T-helper 22 cell (primary cell): ENCODE measurements at places on chromosomes 4 and X.

DNA sequence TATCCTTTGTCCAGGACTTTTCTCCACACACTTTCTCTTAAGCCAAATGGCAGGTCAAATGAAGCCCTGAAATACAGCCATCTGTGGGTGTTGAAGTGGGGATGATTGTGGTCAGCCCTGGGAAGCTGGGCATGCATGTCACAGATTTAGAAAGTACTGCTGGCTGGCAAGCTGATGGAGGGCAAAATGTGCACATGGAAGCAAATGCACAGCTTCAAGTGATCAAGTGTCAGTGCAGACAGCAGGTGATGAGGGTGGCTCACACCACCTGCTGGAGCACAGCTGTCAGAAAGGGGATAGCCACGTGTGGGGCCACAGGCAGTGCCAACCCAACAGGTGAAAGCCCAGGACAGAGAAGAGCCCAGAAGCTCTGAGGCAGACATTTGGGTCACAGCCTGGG lies 40.3 kb upstream of the ATXN3L start:
- no peak for DNase-seq

GRCh38 chr4:36712013-36712412 lies 430.6 kb downstream of the DTHD1 start:
- DNase-seq: no peak

DNA sequence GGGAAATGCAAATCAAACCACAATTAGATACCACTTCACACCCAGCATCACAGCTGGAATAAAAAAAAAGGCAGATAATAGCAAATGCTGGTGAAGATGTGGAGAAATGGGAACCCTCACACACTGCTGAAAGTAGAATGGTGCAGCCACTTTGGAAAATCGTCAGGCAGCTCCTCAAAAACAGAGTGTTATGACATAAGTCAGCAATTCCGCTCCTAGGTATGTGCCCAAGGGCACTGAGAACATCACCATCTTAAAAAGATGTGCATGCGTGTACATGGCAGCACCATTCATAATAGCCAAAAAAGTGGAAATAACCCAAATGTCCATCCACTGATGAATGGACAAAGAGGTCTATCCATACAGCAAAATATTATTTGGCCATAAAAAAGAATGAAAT lies 28.0 kb downstream of the HMX1 start:
- no peak for DNase-seq

- DNase-seq: no peak
Observed at GRCh38 chr4:136400829-136401228, 1131.5 kb downstream of the PCDH18 start.

- DNase-seq: no peak
Observed at GRCh38 chr4:28469387-28469786, 1608.7 kb downstream of the STIM2 start.

GRCh38 chr4:186265683-186266652 lies at the start of gene F11:
F11 (plus strand) TSS chr4:186266189; CDS start chr4:186267137, 948 bp downstream.
- DNase-seq: no peak

GRCh38 chr4:171588764-171589163 lies 224.4 kb upstream of the GALNTL6 start:
- DNase-seq: no peak

DNA sequence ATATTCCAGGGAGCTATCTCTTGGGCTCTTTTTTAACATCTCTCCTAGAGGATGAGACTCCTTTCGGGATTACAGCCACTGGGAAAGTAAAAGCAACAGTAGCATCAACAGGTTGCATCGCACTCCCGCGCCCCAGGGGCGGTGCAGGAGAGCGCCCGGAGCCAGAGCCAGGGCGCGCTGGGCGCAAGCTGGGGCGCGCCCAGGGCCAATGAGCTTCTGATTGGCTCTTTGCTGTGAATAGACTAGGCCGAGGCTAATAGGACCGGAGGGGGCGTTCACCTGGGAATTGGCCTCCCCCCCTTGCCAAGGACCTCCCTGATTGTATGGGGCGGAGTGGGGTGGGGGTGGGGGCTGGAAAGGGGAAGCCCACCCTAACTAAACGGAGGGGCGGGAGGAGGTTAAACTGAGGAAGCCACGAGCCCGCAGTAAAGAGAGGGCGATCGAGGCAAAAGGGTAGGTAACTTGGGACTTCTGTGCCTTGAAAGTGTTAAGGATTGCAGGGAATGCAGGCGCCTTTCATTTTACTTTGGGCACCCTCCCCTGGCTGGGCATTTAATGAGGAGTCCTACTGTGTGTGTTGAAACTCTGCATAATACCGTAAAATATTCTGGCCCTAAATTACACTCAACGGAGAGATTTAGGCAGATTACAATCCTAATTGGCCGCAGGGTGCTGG lies 1.1 kb upstream of the ATOH1 start:
- DNase-seq: no peak

GRCh38 chrX:11913001-11913400 lies 155.0 kb downstream of the MSL3 start:
- DNase-seq: no peak

DNA sequence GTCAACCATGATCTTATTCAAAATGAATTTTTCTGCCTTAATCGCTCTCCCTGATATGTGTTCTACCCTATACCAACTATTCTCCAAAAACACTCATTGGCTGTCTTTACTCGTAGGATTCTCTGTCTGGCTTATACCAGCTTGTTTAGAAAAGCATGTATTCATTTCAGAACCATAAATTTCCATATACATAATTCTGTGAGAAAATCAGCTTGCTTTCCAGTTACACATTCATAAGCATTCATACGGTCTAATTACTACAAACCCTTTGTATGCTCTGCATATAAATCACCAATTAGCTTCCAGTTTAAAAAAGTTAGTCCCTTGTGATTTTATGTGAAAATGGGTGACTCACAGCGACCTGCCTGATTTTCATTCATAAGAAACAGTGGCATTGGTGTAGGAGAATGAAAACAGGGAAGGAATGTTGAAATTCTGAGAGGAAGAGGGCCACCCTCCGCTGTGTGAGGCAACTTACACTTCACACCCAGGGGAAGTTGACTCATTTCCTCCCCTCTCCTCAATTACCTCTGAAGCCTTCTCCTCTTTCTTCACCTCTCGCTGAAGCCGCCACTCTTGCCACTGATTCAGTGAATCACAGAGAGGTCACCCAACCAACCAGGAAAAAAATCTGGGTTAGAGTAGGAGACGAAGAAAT lies 63.3 kb downstream of the MEPE start:
- no peak for DNase-seq

- no peak for DNase-seq
Observed at GRCh38 chr4:156298230-156298629, 344.6 kb upstream of the CTSO start.

DNA sequence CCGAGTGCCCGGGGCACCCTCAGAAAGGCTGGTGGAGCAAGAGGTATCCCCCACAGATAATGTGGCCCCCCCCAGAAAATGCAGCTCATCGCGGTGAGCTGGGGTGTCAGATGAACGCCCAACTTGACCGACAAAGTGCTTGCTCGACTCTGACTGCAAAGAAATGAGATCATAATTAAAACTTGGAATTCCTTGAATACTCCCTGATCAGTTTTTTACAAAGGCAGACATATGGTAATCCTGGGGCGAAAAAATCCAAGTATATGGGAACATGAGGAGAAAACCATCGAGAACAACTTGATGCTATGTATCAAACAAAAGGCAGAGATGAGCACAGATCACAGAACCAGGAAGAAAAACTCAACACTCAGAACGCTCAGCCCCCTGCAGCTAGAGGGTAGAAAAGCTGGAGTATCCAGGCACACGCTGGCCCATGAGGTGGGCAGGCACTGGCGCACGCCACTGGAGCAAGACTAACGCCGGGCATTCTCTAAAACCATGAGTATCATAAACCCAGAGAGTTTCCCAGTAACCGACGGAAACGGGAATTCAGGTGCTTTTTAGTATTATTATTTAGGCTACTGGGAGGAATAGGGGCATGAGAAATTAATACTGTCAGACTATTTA lies 127.3 kb downstream of the AFAP1 start:
- no peak for DNase-seq

GRCh38 chr4:76991161-76991660 lies 41.7 kb downstream of the SEPTIN11 start:
- DNase-seq: no peak

- DNase-seq: no peak
Observed at GRCh38 chrX:13939741-13940597, 89.7 kb downstream of the GEMIN8 start.

DNA sequence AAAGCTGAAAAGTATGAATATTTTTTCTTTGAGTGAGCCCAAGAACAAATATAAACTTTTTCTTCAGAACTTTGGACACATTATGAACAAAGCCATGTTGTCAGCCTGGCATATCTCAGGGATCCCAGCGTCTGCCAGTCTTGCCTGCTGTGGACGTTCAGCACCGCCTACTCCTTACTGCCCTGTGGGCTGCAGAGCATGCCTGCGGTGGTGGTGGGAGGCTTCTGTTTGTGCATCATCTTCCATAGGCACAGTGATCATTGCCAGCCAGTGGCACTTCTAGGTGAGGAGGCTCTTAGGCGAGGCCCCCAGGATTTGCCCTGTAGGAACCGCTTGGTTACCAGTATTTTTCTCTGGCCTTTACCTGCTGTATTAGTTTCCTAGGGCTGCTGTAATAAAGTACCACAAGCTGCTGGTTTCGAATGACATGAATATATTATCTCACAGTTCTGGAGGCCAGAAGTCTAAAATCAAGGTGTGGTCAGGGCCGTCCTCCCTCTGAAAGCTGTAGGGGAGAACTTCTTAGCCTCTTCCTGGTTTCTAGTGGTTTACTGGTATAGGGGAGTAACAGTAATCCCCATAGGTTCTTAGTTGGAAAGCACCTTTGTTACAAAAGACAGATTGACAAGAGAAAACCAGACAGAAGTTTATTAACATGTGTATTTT lies 15.4 kb downstream of the ANXA3 start:
- DNase-seq: no peak

DNA sequence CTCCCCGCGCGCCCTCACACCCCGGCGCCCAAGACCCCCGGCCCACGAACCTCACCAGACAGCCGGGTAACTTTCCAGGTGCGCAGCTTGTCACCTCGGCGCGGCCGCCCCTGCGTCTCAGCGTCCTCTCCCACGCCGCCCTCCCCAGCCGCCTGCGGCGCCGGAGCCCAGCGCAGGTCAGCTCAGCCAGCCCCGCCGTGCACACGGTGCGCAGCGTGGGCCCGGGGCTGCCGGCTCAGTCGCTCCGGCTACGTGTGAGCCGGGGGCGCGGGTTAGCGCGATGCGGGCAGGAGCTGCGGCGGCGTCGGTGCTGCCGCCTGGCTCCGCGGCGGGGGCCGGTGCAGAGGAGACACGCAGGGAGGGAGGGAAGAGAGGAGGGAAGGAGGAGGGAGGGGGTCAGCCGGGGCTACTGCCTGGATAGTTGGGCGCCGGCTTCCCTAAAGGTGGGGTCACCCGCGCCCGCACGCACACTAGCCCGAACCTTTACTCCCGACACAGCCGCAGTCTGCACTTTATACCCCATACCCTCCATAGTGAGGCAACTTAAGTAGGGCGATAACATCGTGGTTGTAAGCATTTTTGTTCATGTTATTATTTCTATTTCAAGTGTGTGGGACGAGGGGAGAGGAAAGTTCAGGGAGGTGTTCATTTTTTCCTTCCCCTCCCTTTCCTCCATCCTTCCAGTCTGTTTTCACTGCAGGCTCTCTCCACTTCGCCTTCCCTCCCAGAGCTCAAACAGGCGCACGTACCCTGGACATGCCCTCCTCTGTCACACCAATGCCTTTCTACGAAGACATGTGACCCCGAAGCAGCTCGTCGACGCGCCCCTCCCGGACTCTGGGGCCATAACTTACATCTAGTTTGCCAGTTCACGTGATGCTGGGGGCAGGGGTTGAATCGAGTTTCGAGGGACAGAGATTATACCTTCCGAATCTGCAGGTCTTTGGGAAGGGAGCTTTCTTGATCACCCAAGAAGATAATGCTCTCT lies at the start of gene PRKG2:
TSS of gene PRKG2 (minus strand) at position 342 of the 988 bp plus-strand sequence. CDS start 10,175 bp downstream, outside the sequence.
- no peak for DNase-seq

GRCh38 chr4:1492142-1492457 lies 85.9 kb upstream of the NKX1-1 start:
- no peak for DNase-seq

DNA sequence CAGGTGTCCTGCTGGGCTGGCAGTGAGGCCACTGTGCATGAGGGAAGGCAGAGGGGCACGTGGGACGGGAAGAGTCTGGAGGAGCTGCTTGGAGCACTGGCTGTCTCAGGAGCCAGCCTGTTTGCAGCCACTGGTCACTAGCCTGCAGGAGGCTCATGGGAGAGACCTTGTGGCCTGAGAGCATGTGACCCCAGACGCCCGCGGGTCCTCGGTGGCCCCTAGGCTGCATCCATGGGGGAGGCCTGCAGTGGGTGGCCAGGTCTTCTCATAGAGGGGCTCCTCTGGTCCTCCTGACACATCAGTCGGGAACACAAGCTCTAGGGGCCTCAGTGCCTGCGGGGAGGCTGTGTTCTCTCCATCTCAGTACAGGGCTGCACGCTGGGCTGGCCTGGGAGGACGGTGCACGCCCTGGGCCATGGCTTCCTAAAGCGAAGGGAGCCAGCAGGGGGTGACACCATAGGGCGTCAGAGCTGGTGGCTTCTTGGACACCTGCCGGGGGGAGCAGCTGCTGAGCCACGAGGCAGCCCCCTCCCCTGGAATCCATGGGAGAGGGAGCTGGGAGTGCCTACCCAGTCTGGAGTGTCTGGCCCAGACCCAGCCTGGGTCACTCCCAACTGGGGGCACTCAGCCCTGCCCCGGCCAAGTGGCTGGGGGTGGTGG lies 12.3 kb downstream of the NAT8L start:
- DNase-seq: no peak

- DNase-seq: no peak
Observed at GRCh38 chr4:158102904-158103303, 69.9 kb downstream of the GASK1B start.

GRCh38 chr4:127771535-127772275 lies 10.4 kb upstream of the HSPA4L start:
- no peak for DNase-seq

GRCh38 chr4:8323947-8324555 lies 54.5 kb downstream of the HTRA3 start:
- DNase-seq: no peak

- DNase-seq: no peak
Observed at GRCh38 chrX:13607996-13608365, 38.6 kb downstream of the EGFL6 start.

DNA sequence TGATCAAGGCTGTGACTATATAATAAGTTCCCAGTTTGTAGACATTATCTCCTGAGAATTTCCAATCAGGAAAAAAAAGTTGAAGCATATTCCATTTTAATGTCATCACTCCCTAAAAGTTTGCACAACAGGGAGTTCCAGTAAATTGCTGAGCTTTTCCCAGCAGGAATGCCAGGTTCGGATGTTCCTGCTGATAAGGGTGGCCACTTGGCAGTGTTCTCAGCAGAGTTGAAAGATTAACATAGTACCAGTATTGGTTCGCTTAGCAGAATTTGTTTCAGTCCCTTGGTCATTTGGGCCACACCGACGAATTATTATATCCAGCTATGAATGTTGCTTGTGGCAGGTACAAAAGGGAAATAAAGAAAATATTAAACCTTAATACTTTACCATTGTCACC lies 5.2 kb upstream of the CXCL2 start:
- no peak for DNase-seq

- DNase-seq: no peak
Observed at GRCh38 chr4:169128902-169129301, 118.8 kb upstream of the CBR4 start.

DNA sequence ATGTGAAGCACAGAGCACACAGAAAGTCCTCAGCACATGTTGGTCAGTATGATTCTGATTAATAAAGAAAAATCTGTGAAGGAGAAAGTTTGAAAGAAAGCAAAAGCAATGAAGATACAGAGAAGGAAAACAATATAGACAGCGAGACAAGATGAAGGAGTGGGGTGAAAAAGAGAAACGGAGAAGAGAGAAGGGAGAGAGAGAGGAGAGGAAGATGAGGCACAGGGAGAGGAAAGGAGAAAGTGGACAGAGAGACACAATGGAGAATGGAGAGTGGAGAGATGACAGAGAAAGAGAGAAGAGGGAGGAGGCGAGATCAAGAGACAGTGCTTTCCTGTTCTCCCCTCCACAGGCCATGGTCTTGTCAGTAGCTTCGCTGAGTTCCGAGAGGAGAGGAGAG lies 3.9 kb upstream of the KCND1 start:
- no peak for DNase-seq
